ENCODE measurements at places on chromosomes 5 and 9. TPM values are rescaled to one million over a fixed set of nuclear protein-coding genes. Genes with fewer than 3 reads are reported as not detected.
A peak's percentile ranks its signal among the peaks of the same experiment; 100 is the strongest.

DNA sequence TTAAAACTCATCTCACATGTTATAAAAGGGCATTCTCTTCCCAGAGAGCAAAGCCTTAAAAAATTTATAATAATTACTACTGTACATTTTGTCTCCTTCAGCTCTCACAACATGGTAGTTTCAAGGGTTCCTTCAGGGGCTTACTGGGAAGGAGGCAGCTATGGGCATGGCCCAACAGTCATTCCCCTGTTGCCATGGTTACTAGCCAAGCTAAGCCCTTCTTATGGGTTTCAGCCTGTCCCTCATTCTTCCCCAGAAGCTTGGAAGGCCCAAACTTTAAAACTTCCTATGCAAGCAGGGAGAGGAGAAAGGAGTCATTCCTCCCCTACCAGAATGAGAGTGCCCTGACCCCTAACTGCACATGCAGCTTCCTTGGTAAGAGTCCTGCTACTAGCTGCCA is 82.2 kb upstream of the CNTLN start:
- H3K36me3 ChIP-seq, result no peaks in the 10 kb centered on the region
- no peak overlapping the region for H3K4me3 ChIP-seq
- H3K27ac ChIP-seq, result no peak overlapping the region
- H3K27me3 ChIP-seq, result no peaks in the 10 kb centered on the region
- H3K4me1 ChIP-seq, result no peaks in the 10 kb centered on the region

The ENTREP1 gene
- total RNA-seq, result not detected

DNA sequence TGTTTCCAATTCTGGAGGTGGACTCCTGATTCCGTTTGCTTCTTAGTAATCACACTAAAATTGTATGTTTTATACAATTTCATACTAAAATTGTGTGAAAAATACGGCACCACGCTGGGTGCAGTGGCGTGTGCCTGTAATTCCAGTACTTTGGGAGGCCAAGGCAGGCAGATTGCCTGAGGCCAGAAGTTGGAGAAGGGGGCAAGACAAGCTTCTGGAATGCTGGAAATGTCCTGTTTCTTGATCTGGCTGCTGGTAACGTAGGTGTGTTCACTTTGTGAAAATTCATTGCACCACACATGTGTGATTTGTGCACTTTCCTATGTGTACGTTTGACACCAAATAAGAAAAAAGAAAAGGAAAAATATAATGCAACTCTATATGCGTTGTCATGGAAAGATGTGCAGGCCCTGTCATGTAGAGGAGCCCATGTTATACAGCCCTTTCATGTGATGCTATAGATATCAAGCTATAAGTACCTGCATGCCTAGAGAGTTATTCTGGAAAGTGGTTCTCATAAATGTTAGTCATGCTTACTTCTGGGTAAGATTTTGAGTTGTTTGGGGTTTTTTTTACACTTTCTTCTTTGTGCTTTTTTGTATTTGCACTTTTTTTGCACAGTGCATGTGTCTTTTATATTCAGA is 119.9 kb downstream of the TMEM174 start:
- peaks cover 17% of the 10 kb centered on the region for H3K27me3 ChIP-seq
- no peaks in the 10 kb centered on the region for H3K4me1 ChIP-seq
- H3K4me3 ChIP-seq, result no peak overlapping the region
- no peak overlapping the region for H3K27ac ChIP-seq

GRCh38 chr9:93300175-93300572 is 116.2 kb downstream of the WNK2 start:
- H3K27ac ChIP-seq, result no peak overlapping the region
- no peak for DNase-seq
- no peaks in the 10 kb centered on the region for H3K4me1 ChIP-seq
- no peak overlapping the region for H3K4me3 ChIP-seq

DNA sequence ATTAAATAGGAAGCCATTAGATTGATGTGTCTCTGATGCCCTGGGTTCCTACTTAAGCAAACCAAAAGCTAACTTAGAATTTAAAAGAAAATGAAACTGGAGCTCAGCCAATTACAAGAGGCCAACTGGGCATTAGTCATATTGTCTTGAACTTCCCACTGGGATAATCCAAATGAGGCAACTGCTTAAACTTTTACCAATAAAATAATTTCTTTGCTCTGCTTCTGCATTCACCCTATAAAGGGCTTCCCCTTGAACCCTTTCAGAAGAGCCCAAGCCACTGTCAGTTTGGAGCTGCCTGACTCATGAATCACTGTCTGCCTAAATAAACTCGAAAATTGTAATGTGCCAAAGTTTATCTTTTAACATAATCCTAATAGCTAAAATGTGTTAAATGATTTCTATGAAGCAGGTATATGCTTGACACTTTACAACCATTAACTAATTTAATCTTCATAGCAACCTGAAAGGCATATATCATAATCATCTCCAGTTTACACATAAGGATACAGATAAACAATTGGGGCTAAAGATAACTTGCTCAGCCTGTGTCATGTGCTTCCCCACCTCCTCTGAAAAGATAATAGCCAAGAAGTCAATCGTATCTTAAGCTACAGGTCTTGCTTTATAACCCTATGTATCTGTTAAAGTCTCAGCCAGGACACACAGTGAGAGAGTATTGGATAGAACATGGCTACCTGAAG is 11.5 kb downstream of the GPR150 start:
- no peak overlapping the region for H3K4me3 ChIP-seq
- no peaks in the 10 kb centered on the region for H3K4me1 ChIP-seq

DNA sequence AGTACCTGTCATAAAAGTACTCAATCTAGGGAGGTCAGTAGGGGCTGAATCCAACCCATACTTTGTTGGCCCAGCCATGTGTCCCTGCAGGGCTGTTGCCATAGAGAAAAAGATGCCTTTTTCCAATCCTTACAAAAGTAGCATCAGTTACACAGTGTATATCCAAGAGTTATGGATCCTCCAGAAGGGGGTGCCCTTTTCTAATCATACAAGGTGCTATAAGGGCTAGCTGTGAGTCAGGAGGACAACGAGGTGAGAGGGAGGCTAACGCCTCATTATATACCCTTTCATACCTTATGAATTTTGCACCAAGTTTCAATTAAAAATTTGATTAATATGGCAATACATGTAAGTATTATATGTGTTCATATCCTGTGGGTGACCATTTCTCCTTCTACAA is 4.8 kb downstream of the KIAA0825 start:
- no peaks in the 10 kb centered on the region for H3K36me3 ChIP-seq
- H3K4me3 ChIP-seq, result no peak overlapping the region
- H3K4me1 ChIP-seq, result peaks cover 9% of the 10 kb centered on the region
- no peaks in the 10 kb centered on the region for H3K27me3 ChIP-seq
- peak; percentile 41 for DNase-seq
- no peak overlapping the region for H3K27ac ChIP-seq

The OTULINL gene
- 0.59 TPM for total RNA-seq

GRCh38 chr5:65338606-65339151 is 143.0 kb downstream of the ADAMTS6 start:
- H3K27me3 ChIP-seq, result no peaks in the 10 kb centered on the region
- H3K4me1 ChIP-seq, result no peaks in the 10 kb centered on the region
- no peak for DNase-seq
- no peak overlapping the region for H3K27ac ChIP-seq
- no peaks in the 10 kb centered on the region for H3K36me3 ChIP-seq
- no peak overlapping the region for H3K4me3 ChIP-seq

DNA sequence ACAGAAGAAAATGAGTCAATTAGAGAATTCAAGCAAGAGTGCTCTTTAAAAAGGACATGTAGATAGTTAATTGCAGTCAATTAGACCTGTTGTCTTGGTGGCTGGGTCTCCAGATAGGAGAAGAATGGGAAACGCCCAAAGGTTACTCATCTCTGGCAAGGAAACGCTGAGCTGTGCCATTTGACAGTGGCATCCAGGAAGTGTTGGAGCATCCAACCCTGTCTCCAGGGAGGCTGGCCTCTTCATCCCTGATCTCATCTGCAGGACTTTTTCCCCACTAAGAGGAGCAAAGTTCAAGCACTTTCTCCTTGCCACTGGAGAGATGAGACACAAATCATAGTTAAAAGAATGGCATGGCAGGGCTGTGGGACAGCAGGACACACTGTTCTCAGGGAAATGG is 111.7 kb upstream of the MSX2 start:
- H3K4me3 ChIP-seq, result no peak overlapping the region
- H3K4me1 ChIP-seq, result no peaks in the 10 kb centered on the region
- H3K27me3 ChIP-seq, result no peaks in the 10 kb centered on the region
- no peaks in the 10 kb centered on the region for H3K36me3 ChIP-seq
- DNase-seq, result no peak
- H3K27ac ChIP-seq, result no peak overlapping the region

DNA sequence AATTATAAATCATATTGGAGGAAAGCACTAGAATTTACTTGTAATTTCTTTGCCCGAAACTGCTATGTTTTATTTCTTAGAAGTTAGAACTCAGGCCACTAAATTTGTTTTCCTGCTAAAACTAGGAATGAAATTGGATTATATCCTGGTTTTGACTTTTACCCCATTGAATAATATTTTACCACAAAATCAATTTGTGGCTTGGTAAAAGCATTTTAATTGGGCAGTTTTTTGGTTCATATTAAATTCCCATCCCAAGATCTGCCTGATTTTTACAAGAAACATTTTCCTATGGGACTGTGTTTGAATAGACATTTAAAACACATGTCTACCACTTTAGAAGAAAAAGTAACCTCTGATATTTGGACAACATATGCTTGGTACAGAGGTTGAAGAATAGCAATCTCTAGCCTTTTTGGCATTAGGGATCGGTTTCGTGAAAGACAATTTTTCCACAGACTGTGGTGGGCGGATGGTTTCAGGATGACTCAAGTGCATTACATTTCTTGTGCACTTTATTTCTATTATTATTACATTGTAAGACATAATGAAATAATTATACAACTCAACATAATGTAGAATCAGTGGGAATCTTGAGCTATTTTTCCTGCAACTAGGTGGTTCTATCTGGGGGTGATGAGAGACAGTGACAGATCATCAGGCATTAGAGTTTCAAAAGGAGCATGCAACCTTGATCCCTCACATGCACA is 565.6 kb downstream of the PRR16 start:
- DNase-seq, result no peak
- no peak overlapping the region for H3K4me3 ChIP-seq
- H3K4me1 ChIP-seq, result no peaks in the 10 kb centered on the region
- H3K27ac ChIP-seq, result no peak overlapping the region

GRCh38 chr9:34956648-34957047 is 1.4 kb upstream of the PHF24 start:
- no peaks in the 10 kb centered on the region for H3K4me1 ChIP-seq
- H3K27ac ChIP-seq, result no peak overlapping the region
- H3K4me3 ChIP-seq, result no peak overlapping the region

Data from A673 (cell line).